Hippocampal formation (tissue), 2 donors: ENCODE measurements at places on chromosomes 5 and 9.

DNA sequence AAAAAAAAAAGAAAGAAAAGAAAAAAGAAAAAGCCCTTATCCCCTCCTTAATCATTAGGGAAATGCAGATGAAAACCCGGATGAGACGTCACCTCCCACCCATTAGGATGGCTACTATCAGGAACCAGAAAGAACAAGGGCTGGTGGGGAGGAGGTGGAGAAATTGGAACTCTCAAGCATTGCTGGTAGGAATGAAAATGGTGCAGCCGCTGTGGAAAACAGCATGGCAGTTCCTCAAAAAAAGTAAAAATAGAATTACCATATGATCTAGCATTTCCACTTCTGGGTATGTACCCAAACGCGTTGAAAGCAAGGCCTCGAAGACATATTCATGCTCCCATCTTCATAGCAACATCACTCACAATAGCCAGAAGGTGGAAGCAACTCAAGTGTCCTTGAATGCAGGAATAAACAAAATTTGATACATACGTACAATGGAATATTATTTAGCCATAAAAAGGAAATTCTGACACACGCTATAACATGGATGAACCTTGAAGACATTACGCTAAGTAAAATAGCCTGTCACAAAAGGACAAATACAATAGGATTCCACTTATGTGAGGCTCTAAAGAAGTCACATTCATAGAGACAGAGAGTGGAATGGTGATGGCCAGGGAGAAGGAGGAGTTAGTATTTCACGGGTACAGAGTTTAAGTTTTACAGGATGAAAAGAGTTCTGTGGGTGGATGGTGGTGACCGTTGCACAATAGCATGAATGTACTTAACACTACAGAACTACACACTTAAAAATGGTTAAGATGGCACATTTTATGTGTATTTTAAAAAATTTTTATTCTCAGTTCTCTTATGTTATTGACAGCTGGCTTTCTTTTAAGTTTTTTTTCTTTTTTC, 166.8 kb upstream of the IER5L start:
- no peak for DNase-seq

- DNase-seq: no peak
Observed at GRCh38 chr9:4844056-4844838, 51.5 kb downstream of the RCL1 start.

DNA sequence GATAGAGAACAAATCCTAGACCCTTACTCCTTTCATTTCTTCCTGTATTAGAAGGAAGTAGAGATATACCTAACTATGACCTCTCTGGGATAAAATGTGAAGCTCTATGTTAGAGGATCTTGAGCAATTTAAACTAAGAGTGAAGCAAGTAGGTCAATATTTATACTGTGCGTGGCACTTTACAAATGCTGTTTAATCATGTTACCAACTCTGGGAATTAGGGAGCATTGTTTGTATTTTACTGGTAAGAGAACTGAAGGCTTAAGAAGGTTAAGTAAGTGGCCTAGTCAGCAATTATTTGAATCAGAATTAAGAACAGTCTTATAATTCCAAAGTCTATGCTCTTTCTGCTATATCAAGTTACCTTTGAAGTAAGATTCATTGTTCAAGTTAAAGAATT, 12.0 kb downstream of the TNC start:
- no peak for DNase-seq

GRCh38 chr5:111960476-111961215, 203.7 kb upstream of the NREP start:
- no peak for DNase-seq

DNA sequence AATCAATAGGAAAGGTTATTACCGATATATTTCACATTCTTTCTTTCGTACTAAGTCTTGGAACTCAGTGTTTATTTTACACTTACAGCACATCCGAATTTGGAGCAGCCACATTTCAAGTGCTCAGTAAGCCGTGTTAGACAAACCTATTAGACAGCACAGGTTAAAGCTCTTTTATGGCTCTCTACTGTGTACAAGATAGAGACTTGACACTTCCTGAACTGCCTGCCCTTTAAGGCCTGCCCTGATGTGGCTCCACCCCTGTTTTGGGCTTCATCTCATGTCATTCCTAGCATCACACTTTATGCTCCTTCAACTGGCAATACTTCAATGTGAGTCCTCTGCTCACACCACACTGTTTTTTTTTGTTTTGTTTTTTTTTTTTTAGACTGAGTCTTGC, 23.5 kb upstream of the SUSD1 start:
- DNase-seq: no peak

GRCh38 chr9:98271479-98271878, 16.0 kb upstream of the TBC1D2 start:
- no peak for DNase-seq

GRCh38 chr9:129785866-129786265, 17.1 kb upstream of the TOR1B start:
- no peak for DNase-seq

DNA sequence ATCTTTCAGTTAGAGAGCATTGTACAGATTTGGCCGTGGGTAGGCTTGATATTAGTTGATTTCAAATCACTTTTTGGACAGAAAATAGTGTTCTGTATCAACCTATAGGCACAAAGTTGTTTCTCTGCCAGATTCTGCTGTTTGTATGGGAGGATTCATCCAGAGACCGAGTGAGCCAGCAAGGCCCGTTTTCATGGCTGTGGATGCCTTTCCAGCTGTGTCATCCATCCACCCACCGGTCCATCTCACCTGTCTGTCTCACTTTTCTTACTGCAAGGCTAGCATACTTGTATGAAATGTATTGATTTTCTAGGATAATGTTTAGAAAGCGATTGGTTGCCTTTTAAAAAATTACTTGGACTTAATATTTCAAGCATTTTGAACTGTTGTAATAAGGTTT, 34.4 kb downstream of the ICE1 start:
- DNase-seq: no peak

DNA sequence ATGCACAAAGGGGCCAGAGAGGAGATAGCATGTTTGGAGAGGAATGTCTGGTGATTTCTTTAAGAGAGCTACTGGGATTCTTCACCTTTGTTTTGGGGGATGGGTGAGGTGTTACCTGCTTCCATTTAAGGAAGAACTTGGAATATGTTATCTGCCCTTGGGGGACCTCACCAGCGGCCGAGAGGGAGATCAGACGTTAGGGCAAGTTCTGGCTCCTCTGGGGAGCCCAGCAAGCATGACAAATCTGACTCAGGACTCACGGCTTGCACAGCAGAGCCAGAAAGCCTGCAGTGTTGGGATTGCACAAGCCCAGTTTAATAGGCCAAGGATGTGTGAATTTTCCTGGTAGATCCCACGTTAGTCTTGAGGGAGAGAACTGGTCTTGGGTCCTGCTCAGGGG, 40.3 kb downstream of the SLC28A3 start:
- no peak for DNase-seq

- no peak for DNase-seq
Observed at GRCh38 chr9:96555567-96556386, 63.9 kb downstream of the CDC14B start.

DNA sequence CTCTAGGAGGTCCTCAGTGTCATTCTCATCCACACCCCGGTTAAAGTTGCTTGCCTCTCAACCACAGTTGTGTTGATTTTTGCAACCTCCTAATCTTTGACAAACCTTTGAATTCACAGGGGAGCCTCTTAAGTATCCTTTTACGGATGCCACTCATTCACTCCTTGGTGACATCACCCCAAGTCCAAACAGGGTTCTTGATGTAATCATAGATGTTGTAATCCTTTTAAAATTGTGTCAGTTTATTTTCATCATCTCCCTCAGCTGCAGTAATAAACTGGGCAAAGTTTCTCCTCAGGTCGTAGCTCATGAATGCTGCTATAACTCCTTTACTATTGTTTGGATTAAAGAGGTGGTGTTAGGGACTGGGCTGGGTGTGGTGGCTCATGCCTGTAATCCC, 637.2 kb upstream of the NUDT12 start:
- no peak for DNase-seq

DNA sequence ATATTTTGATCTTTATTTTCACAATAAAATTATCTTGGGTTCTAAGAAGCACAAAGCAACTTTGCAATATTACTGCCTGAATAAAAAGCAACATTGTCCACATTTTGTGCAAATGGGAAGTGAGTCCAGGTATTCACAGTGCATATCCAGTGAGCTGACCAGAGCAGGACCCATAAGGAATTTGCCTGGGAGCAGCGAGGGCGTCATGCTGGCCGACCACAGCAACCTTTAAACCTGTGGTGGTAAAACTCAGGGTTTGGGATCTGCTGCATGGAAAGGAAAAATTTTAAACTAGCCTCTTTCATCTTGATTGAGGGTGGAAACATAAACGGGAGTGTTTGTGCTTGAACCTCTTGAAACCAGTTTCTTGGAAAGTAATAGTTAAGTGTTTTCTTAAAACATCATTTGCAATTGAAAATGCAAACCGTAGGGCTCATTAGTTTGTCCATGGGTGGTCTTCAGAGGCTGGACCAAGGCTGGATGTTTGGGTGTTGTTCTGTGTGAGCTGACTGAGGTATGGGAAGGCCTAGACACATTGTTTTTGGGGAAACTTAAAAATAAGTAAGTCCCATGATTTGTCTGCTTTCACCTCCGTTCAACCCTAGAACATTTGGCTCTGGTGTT, 85.0 kb upstream of the ANKH start:
- no peak for DNase-seq

- DNase-seq: no peak
Observed at GRCh38 chr5:148829248-148829594, 2.8 kb downstream of the ADRB2 start.

- DNase-seq: no peak
Observed at GRCh38 chr5:172617817-172618216, 23.2 kb upstream of the NEURL1B start.

DNA sequence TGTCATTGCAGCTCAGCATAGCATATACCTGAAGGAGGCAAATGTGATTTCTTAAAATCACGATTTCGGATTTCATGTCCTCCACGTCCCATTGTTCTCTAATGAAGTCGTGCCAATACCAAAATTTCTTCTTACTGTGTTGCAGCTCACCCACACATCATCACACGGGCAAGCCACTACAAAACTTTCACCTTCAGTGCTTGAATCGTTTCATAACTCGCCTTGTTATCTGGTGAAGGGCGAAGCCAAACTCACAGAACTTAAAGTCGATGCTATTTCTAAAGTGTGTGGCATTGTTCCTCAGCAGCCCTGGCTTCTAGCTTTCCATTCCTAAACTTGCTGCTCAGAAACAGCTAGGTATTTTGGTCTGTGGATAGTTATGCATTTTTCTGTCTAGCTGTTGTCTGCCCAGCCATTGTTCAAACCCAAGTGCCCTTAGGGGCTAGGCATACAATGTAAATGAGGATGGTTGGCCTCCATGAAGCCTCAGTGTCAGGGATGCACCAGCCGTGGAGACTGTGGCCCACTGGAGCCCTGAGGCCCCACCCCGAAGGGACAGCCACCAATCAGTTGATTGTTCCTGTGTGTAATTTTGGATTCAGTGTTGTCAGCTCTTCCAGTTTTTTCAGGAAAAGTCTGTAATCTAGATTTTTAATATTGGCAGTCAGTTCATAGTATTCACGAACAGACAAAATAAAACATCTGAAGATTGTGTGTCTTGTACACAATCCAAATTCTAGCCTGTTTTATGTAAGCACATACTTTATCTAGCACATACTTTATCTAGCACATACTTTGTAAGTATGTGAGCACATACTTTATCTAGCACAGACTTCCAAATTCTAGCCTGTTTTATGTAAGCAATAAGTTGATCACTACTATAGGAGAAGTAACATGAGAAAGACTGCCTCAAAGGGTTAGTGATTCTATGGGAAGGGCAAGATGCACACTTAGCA, 112.8 kb downstream of the DAPK1 start:
- no peak for DNase-seq

GRCh38 chr5:150661086-150661485, at the start of gene MYOZ3:
Gene MYOZ3 (plus strand): TSS chr5:150661251. CDS start chr5:150662942, 1,691 bp downstream.
- DNase-seq: no peak

GRCh38 chr5:80990971-80991370, 30.8 kb downstream of the RASGRF2 start:
- DNase-seq: no peak

GRCh38 chr9:135889564-135890189, 17.7 kb downstream of the CAMSAP1 start:
- DNase-seq: no peak

- DNase-seq: no peak
Observed at GRCh38 chr5:55908804-55909203, 57.6 kb downstream of the IL31RA start.

DNA sequence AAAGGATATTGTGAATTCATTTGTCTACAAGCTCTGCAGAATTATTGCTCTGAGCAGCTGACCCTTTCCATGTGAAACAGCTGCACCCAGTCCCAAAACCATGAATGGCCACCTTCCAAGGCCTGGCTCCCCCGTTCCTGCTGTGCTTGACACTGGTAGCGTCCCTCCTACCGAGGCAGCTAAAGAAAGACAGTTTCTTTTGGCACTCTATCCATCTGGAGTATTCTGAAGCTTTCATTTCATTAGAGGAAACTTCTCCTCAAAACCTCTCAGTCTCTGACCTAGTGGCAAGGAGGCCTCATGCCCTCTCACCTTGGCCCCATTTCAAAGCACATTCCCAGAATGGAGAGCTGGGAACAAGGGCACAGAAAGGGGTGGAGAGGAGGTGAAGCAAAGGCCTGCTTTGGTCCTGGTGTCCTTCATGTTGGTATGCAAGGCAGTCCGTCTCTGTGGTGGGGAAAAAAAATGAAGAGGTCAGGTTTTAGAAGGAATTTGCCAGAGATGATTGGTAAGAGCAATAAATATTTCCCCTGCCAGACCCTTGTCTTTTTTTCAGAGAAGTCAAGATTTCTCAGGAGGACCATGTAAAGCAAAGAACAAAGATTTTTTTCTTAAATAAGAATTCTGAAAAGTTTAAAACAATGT, 232.0 kb downstream of the RFK start:
- no peak for DNase-seq

- DNase-seq: peak; percentile 63
Observed at GRCh38 chr9:6907772-6908381, 150.1 kb downstream of the KDM4C start.

GRCh38 chr5:164497311-164498064, 992.1 kb downstream of the MAT2B start:
- DNase-seq: no peak

DNA sequence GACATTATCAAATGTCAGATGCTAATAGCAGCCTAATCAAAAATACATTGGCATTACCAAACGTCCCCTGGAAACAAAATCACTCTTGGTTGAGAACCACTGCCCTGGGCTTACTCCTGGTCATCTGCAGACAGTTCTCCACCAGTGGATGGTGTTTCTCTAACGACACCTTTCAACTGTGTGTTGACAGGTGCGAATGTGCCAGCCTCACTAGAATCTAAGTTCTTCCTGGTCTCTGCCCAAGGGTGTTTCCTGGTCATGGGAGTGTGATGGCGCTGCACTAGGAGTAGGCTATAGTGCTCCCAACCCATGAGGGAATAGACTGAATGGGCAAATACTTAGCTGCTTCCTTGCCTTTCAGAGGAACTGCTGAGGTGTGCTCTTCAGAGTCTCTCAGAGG, 105.9 kb downstream of the MRPS27 start:
- no peak for DNase-seq

GRCh38 chr5:96816411-96816939, 8.7 kb upstream of the ERAP1 start:
- no peak for DNase-seq
